NCI-H2227 treated with DMSO at 0.1 percent for 48 hours (cell line): ENCODE measurements at places on chromosomes 4 and X.

DNA sequence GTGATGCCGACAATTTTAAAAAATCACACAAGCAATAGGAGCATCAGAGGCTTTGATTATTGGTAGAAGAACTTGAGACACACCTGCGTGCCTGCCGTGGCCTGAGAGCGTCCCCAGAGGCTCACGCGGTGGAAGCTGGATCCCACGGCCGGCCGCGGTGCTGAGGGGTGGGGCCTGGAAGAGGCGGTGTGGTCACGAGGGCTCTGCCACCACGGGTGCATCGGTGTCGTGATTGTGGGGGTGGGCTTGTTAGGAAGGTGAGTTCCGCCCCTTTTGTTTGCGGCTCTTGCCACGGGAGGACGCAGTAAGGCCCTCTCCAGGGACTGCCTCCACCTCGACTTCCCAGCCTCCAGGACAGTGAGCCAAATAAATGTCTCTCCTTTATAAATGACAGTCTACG lies 77.2 kb upstream of the ADRA2C start:
- no peak for DNase-seq

GRCh38 chr4:67608027-67608426 lies 49.5 kb downstream of the STAP1 start:
- no peak for DNase-seq

- no peak for DNase-seq
Observed at GRCh38 chr4:7852568-7853185, 87.0 kb downstream of the AFAP1 start.

DNA sequence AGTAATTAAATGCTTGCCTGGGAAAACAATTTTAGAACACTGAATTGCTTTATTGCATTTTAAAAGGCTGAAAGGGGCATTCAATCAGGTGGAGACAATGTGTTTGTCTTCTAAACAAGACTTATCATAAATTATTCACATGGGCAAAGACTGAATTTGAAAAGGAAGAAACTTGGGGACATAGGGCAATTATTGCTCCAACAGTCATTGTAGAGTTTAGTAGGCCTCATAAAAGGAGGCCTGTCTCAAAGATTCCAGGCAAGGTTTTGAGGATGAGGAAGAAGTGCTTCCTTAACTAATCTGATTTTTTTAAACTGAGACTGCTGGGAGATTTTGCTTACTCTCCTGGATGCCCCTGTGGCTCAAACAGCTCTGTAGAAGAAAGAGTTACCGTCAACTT lies 174.4 kb upstream of the RPS6KA3 start:
- no peak for DNase-seq

DNA sequence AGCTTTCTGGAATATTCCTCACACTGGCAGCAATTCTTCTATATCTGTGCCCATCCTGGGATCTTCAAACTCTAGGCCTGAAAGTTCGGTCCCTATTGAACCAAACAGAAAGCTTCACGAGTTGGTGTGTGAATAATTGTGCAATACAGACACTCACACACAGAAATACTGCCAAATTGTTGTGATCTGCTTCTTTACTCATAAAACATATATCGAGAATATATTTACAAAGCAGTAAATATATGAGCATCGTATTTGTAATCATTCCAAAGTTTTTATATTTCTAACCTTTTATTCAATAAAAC lies 56.6 kb upstream of the BEX4 start:
- DNase-seq, result no peak

DNA sequence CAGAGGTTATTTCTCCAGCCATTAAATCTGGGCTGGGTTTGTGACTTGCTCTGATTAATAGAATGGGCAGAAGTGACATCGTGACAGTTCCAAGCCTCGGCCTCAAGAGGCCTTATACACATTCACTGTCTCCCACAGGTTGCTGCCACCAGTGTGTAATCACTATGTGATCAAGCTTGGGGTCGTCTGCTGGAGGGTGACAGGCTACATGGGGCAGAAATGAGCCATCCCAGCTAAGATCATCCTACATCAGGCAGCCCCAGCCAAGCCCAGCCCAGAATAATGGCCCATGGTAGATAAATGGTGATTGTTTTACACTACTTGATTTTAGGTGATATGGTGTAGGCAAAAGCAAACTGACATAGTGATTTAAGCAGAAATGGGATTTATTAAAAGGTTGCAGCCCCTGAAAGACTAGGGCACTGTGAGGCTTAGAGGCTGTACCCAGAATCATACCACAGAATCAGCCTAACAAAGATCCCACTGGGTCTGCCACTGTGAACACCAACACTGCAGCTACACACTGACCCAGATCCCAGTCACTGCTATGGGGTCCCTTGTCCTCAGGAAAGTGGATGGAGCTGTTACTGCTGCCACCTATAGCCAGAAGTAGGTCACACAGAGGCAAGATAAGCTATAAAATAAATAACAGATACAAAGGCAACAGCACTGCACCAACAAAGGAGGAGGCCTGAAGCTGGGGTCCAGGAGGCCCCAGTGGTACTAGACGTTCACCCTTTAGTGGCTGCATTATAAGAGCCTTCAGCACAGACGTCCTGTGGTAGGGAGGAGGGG lies 159.6 kb upstream of the RBPJ start:
- DNase-seq, result no peak

DNA sequence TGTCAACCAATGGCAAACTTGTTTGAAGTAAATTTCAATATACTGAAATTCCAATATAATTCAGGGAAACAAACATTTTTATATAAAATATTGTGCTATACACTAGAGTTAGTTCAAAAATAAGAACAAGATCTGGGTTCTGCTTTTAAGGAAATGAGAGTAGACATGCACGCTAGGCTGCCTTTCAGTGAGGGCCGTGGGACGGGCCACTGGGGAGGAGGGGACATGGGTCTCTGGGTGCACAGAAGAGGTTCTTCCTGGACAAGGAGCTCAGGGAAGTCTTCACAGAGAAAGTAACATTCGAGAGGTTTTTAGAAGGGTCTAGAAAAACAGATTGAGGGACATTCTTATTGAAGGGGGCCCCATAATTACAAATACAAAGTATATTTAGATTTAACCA lies 64.4 kb downstream of the SHROOM3 start:
- DNase-seq, result no peak

DNA sequence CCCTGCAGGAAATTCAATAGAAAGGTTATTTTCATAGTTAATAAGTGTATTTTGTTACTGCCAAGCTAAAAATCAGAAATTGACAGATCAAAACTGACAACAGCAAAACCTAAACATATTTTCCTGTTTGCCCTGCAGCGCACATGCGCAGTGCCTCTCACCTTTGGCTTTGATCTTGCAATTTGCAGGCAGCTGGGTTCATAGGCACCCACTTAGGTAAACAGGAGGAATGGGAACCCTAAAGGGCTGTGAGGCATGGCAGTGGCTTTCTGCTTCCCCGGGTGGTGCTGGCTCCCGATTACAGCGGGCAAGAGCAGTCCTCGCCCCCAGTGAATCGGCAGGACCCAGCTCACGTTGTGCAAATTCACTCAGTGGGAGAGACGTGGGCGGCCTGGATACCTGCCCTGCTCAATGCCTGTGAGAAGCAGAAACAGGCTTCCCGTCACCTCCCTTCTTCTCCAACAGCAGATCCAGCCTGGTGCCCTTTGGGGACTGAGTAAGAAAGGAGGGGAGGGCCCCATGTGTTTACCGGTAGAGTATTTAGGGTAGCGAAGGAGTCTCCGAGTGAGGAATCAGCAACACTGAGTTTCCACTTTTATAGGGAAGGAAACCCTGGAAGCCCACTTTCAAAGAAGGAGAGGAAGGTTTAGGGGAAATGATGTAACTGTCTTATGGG lies 25.7 kb downstream of the CCKAR start:
- DNase-seq, result no peak

GRCh38 chrX:114582264-114582632 lies 1.6 kb upstream of the HTR2C start:
- no peak for DNase-seq
